ENCODE measurements at places on chromosomes 7 and 10.

- no peak for DNase-seq
Observed at GRCh38 chr7:102875700-102876295, 37.0 kb upstream of the LRRC17 start.

DNA sequence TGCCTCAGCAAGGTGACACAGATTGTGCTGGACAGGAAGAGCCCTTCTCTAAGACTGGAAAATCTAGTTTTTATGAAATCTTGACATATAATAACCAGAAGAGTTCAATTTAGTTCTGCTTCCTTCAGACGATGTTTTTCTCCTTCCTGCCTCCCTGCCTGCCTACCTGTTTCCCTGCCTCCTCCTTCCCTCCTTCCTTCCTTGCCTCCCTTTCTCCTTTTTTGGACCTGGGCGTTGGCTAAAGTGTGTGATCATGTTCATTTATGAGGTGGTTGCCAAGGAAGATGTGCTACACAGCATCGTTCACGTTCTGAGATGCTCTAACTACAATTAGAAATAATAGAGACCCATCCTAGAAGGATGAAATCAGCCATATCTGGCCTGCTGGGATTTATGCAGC lies 224.6 kb downstream of the PHTF2 start:
- DNase-seq: no peak

- no peak for DNase-seq
Observed at GRCh38 chr10:31605861-31606525, 287.0 kb downstream of the ZEB1 start.

GRCh38 chr10:16612115-16612980 lies 90.7 kb upstream of the C1QL3 start:
- DNase-seq: peak; percentile 73

GRCh38 chr10:117454502-117454901 lies 79.3 kb upstream of the PDZD8 start:
- no peak for DNase-seq

- peak; percentile 88 for DNase-seq
Observed at GRCh38 chr10:117541909-117542705, 439 bp upstream of the EMX2 start.

- no peak for DNase-seq
Observed at GRCh38 chr7:29140873-29141468, 5.4 kb downstream of the CPVL start.

DNA sequence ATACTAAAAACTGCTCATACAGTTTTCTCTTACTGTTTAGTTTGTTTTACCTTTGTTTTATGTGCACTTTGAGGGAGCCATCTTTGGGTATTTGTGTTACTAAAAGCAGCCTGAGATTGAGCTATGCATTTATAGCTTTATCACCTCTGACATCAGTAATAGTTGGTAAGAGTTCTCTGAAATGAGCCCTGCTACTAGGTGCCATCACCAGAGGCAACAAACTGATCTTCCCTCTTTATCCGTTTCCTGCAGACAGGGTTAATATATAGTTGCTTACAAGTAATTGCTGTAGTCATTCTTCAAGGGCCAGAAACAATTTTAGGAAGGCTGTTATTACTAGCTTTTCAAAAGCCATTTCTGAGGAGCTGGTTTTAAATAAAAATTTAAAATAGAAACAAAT lies 49.1 kb downstream of the KIF20B start:
- DNase-seq: no peak

GRCh38 chr10:19961076-19962053 lies 145.1 kb downstream of the PLXDC2 start:
- no peak for DNase-seq
